ENCODE measurements at places on chromosomes 2 and 18.

- no peak for DNase-seq
These were observed 583.7 kb upstream of the HNMT start for GRCh38 chr2:137380610-137381009.

DNA sequence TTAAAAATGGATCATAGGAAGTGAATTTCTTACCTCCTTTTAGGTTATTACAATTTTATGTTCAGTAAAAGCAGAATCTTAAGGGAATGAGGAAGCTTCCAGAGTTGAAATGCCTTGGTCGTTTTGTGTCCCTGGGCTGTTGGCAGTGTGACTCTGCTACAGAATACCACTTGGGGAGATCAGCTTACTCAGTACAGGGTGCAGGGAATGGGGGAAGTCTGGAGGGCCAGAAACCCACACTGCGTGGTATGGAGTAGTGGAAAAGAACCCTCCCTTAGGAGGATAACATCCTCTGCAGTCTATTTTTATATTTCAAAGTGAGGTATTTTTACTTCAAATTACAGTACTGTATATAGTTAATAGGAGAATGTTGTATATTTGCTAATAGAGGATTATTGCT is 51.1 kb downstream of the R3HDM1 start:
- no peak for DNase-seq

DNA sequence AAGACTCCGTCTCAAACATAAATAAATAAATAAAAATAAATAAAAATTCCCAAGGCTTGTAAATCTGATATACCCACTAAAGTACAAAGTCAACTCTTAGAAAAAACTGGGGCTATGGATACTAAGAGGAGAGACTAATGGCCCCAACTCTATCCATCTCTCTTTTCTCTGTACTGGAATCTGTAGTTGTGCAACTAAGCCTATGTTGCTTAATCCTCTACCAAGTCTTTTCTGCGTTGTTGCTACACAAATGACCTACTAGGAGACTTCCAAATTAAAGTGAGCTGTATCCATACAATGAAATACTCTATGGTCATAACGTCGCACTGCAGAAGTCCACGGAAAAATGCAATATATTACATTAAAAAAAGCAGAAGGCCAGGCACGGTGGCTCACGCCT is 8.1 kb downstream of the MRPS5 start:
- DNase-seq, result no peak

GRCh38 chr2:68295516-68295915 is 24.2 kb downstream of the CNRIP1 start:
- no peak for DNase-seq

- DNase-seq, result no peak
These were observed 4.2 kb upstream of the HOXD13 start for GRCh38 chr2:176088048-176088936.

DNA sequence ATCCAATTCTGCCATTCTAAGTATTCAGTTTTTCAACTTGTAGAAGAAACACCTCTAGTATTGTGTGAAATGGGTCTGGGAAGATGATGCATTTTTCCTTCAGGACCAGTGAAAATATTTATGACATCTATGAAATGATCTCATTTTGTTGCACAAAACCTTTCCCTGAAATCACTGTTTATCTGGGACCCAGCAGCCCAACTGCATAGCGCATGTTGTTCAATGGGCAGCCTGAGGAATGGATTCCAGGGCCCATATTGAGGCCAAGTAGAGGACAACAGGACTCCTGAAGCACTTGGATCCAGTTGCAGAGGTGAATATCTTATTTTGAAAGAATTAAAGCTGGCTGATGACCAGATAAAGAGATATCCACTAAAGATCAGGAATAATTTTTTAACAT is 7.3 kb downstream of the RBMS1 start:
- no peak for DNase-seq

GRCh38 chr2:241943209-241943850 is 73.8 kb downstream of the RTP5 start:
- no peak for DNase-seq

DNA sequence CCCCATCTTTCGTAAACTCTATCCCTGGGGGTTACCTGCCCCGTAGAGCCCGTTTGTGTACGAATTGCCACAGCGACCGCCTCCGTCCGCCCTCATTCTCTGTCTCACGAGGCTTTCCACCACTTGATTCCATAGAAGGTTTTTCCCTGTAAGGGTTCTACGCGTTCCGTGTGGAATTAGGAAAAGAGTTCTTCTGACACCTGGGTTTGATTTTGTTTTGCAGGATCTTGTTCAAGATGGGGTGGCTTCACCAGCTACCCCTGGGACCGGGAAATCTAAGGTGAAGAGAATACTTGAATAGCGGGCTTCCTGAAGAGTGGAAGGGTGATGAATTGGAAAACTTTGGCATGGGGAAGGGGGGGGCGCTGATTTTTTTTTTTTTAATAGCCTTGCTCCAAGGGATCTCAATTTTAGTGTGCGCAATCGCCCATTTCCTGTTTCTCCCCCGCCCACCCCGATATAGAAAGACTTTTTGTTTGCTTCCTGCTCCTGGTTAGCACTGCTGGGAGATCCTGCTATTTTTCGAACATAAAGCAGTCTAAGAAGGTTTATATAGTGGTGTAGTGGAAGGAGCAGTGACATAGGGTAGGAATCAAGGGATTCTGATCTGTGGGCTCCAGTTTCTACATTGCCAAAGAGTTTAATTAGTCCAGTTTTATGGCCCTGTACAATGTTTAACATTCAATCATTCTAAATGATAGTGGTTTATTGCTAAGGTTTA is 564 bp downstream of the GCC2 start:
- DNase-seq, result peak; percentile 44

GRCh38 chr2:186751790-186752189 is 57.9 kb downstream of the FAM171B start:
- DNase-seq, result no peak

All from hindlimb muscle (tissue), 1 donor.